Ovary (tissue), 10 donors: ENCODE measurements at places on chromosomes 4 and X. TPM values are rescaled to one million over a fixed set of nuclear protein-coding genes. Genes with fewer than 3 reads are reported as not detected.

DNA sequence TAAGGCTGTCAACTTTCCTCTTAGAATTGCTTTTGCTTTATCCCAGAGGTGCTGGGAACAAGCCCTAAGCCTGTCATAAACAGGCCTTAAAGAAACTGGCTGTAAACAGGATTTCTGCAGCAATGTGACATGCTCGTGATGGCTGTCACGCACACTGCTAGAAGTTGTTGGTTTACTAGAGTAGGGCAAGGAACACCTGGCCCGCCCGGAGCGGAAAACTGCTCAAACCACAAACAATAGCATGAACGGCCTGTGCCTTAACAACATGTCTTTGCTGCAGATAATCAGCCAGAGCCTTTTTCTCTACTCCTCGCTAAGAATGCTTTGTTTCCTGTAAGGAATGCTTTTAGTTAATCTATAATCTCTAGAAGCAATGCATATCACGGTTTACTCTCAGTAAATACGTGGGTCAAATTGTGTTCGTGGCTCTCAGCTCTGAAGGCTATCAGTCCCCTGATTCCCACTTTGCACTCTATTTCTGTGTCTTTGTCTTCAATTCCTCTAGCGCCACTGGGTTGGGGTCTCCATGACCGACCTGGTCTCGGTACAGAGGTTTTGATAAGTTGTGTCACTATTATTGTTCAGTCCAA lies 318.3 kb downstream of the GLUD2 start:
- H3K27ac ChIP-seq = no peak overlapping the region
- no peaks in the 10 kb centered on the region for H3K36me3 ChIP-seq
- DNase-seq = no peak
- no peaks in the 10 kb centered on the region for H3K27me3 ChIP-seq

The ADH1A gene
- 1.2 TPM for total RNA-seq

DNA sequence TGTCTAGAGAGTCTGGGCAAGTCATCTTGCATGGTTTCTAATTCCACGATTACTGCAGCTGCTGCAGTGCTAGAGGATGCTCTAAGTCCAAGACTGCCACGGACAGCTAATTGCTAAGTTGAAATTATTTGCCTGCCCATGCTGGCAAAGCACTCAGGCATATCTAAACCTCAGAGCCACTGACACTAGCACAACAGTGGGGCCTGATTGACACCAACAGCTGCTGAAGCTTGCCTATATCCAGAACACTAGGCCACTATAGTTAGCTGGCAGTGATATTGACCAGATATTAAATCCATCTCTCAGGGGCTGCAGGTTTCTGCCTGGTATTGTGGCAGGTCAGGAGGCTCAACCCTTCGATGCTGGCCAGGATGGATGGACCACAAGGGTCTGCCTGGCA lies 103.9 kb downstream of the DCAF12L1 start:
- no peak overlapping the region for H3K4me3 ChIP-seq
- no peaks in the 10 kb centered on the region for H3K36me3 ChIP-seq
- H3K4me1 ChIP-seq = no peaks in the 10 kb centered on the region
- no peak for DNase-seq
- H3K27ac ChIP-seq = no peak overlapping the region
- no peaks in the 10 kb centered on the region for H3K27me3 ChIP-seq

The XPNPEP2 gene
- 1.6 TPM for total RNA-seq

DNA sequence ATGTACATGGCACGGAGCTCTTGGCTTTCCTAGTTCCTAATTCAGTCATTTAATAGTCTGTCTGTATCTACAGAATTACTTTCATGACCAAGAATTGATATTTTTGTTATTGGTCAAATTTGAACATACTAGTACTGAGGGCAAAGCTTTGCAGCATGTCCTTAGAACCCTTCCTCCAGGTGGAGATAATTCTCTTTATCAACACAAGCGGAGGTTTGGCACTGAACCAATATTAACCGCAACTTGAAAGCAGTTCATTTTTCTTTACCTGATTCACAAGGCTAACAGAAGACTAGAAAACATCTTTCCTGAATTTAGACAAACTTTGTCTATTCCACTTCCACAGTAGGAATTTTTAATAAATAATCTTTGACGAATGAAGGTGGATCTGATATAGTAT lies 73.8 kb downstream of the TACR3 start:
- H3K4me3 ChIP-seq = no peak overlapping the region
- H3K27me3 ChIP-seq = no peaks in the 10 kb centered on the region
- no peaks in the 10 kb centered on the region for H3K36me3 ChIP-seq
- H3K27ac ChIP-seq = no peak overlapping the region
- DNase-seq = no peak

GRCh38 chr4:128639541-128640270 lies 169.8 kb upstream of the JADE1 start:
- DNase-seq = no peak
- no peaks in the 10 kb centered on the region for H3K27me3 ChIP-seq
- H3K4me3 ChIP-seq = no peak overlapping the region
- no peaks in the 10 kb centered on the region for H3K36me3 ChIP-seq

The PDGFRA gene
- 469 TPM for total RNA-seq

DNA sequence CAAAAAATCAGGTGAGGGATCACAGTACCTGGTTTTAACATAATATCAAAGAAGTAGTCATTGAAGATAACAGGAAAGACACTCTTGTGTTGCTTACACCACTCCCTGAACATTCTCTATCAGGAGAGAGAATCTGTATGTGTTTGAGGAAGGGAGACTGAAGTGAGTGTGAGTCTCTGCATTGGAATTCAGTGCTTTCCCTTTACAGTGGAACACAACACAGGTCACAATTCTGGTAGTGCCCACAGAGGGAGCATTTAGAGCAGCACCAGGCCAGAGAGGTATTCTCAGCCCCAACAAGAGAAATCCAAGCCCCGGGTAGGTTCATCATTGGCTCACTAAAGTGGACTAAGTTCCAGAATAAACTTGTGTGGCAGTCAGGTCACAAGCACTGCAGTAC lies 64.7 kb upstream of the UBQLN2 start:
- H3K27me3 ChIP-seq = no peaks in the 10 kb centered on the region
- no peaks in the 10 kb centered on the region for H3K36me3 ChIP-seq
- H3K4me1 ChIP-seq = no peaks in the 10 kb centered on the region
- no peak for DNase-seq
- no peak overlapping the region for H3K4me3 ChIP-seq
- no peak overlapping the region for H3K27ac ChIP-seq

The MAGEA10 gene
- not detected for total RNA-seq

DNA sequence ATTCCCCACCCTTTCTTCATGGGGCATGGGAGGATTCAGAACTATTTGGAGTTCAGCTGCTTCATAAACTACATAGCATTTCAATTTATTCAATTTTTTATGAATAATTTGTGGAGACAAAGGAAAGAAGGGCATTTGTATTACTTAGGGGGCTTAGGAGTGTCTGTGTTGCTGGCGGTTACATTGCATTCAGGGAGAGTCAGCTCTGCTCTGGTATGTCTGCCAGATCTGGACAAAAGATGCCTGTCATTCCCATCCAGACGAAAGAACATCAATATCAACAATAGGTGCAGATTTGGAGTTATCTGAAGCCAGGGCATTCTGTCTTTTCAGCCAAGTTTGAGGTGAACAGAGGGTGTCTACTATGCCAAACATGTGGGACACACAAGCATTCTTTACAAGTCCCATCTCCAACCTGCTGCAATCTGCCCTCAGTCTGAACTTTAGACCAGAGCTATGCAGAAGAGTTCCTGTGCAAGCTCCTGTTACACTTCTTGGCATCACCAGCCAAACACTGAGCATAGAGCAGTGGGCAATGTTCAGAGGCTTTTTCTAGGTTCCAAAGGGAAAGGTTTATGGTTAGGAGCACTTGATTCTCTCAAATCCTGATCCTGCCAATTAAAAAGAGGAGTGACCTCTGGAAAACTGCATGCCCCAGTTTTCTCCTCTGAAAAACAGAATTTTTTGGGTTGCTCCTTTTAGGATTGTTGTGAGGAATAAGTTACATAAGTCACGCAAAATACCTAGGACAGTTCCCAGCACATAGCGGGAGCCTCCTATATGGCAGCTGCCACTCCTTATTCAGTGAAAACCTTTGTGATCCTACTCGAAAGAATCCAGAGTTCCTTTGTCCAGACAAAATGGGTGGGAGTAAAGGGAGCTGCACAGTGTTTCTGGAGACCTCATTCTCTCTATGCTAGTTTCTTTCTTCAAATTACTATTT lies 719.5 kb upstream of the SLIT2 start:
- H3K4me1 ChIP-seq = no peaks in the 10 kb centered on the region
- no peak overlapping the region for H3K27ac ChIP-seq
- DNase-seq = no peak
- no peaks in the 10 kb centered on the region for H3K27me3 ChIP-seq
- H3K4me3 ChIP-seq = no peak overlapping the region
- H3K36me3 ChIP-seq = no peaks in the 10 kb centered on the region

GRCh38 chrX:68511255-68511654 lies 12.4 kb downstream of the YIPF6 start:
- H3K27me3 ChIP-seq = peaks cover 1% of the 10 kb centered on the region
- H3K36me3 ChIP-seq = no peaks in the 10 kb centered on the region
- no peak overlapping the region for H3K27ac ChIP-seq
- H3K4me3 ChIP-seq = no peak overlapping the region
- DNase-seq = no peak

The RTL9 gene
- 0.46 TPM for total RNA-seq
